ENCODE measurements at places on chromosomes 1 and 21. TPM values are rescaled to one million over a fixed set of nuclear protein-coding genes. Genes with fewer than 3 reads are reported as not detected.
A peak's percentile ranks its signal among the peaks of the same experiment; 100 is the strongest.

CLDN17 gene
- not detected for total RNA-seq

GPR89B gene
- total RNA-seq = 20.6 TPM

MSH4 gene
- total RNA-seq = 0.20 TPM

DNA sequence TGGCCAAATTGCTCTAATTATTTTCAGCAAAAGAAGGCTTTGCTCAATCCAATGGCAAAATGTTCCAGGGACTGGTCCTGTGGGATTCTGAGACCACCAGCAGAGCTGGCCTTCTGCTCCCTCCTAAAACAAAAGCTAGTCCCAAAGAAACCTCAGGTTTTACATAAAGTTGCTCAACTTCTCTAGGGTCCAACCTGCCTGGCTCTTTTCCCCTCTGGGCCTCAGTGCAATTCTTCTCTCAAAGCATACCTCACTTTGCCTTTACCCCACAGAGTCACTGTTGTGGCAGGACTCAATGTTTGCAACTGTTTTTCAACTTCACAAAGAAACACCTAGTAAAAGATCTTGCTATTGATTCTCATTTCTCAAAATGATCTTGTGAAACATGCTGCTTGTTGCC lies 39.8 kb downstream of the TBX15 start:
- no peak for DNase-seq

GRCh38 chr1:10561955-10562354 lies 87.2 kb downstream of the PEX14 start:
- DNase-seq = no peak

DNA sequence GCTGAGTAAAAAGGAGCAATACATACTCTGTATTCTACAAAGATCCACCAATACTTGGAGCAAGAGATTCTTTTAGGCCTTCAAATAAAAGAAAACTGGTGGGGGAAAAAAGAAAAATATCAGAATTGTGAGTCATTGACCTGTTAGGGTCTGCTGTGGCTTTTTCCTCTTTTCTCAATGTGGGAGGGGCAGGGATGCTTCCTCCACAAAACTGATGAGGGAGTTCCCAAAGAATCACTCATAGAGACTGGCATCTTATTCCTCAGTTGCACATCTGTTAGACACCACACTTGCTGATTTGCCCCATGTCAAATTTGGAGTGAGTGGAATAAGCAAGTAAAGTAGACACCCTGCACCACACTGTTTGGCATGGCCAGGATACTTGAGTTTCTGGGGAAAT lies 16.6 kb downstream of the C1orf141 start:
- DNase-seq = no peak

DNA sequence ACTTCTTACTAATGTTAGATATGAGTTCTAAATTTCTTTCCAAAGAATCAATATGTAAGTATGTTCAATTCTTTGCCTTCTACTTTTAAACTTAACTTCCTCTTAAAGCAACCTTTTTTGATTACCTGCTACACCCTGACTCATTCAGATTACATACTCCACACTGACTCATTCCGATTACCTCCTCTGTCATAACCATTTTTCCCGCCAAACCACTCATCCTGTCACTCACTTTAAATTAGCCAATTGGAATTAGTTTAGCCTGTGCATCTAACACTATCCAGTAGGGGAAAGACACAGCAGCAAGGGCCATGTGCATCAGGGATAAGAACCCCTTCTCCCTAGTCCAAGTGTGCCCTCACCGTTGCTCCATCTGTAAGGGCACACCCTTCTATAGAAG lies 815.5 kb downstream of the BRINP3 start:
- no peak for DNase-seq

GRCh38 chr21:33266789-33267135 lies 595 bp downstream of the IL10RB start:
- DNase-seq = peak; percentile 88
